ENCODE measurements at places on chromosomes 4 and X. TPM values are rescaled to one million over a fixed set of nuclear protein-coding genes. Genes with fewer than 3 reads are reported as not detected.

RAB41 gene
- not detected for polyA plus RNA-seq

PPM1K gene
- 10.5 TPM for polyA plus RNA-seq

RBMXL3 gene
- not detected for polyA plus RNA-seq

ETNPPL gene
- polyA plus RNA-seq = 23.0 TPM

RASSF6 gene
- 18.4 TPM for polyA plus RNA-seq

AP1S2 gene
- 28.9 TPM for polyA plus RNA-seq

ELK1 gene
- 74.2 TPM for polyA plus RNA-seq

RTL5 gene
- 38.0 TPM for polyA plus RNA-seq

PGAM4 gene
- polyA plus RNA-seq = not detected

SPANXN3 gene
- polyA plus RNA-seq = not detected

CSAG1 gene
- polyA plus RNA-seq = 1.9 TPM

HSFX2 gene
- polyA plus RNA-seq = 1.9 TPM

ASMTL gene
- 32.8 TPM for polyA plus RNA-seq

SLC7A11 gene
- 1.5 TPM for polyA plus RNA-seq

MAB21L2 gene
- not detected for polyA plus RNA-seq

NR0B1 gene
- polyA plus RNA-seq = 5.8 TPM

SSX1 gene
- polyA plus RNA-seq = not detected

Measured in brain (organoid and tissue), 16 donors.